ENCODE measurements at places on chromosomes 3 and 15.

- DNase-seq, result peak; percentile 26
These were observed 9.2 kb upstream of the CD200R1L start for GRCh38 chr3:112855883-112856282.

DNA sequence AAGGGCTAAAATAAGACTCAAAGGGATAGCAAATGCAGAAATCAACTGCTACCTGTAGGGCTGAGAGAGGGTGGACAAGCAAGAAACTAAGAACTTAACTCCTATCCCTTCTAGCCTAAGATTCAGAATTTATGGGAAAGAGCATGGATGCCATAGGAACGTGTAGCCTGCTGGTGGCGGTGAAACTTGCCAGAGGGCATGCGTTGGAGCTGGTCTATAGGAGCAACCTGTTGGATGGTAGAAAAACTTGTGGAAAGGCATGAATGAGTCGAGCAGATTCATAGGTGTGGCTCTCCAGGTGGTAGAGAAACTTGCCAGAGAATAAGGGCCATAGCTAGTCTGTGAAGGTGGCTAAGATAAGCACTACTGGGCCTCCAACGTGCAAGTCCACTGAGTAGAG is 137.2 kb downstream of the DOCK3 start:
- DNase-seq, result no peak

DNA sequence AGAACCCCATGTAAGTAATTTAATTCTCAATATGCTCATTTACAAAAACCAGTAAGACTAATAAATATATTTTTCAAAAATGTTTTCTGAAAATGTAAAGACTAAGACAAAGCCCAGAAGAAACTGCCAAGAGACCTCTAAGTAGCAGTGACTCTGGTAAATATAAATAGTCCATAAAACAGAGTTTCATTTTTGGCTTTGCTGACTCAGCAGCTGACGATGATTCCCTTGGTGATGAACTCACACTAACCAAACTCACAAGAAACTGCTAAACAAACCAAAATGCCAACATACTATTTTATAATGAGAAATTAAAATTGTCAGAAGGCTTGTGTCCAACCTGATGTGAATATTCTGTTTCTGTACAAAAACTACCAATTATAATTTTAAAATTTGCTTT is 31.5 kb upstream of the IMPG2 start:
- DNase-seq, result no peak

GRCh38 chr3:172029425-172030098 is 9.8 kb upstream of the FNDC3B start:
- DNase-seq, result no peak

DNA sequence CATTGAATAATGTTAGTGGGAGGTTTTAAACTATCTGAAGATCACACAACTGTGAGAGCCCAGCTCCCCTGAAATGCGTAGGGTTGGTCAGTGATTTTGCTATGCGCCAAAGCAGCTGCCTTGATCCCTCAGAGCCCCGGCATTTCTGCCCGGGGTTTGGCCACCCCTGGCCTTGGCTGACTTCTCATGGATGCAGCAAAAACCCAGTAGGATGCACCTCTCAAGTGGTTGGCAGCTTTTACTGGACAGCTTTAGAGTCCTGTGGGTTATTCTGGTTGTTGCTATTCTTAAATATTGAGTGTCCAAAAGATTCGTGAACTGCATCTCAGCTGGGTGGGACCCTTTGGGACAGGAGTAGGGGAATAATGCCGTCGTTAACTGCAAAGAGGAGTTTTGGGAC is 291.7 kb upstream of the CTDSPL start:
- DNase-seq, result no peak

- DNase-seq, result no peak
These were observed 19.7 kb downstream of the BLOC1S6 start for GRCh38 chr15:45606841-45607240.

DNA sequence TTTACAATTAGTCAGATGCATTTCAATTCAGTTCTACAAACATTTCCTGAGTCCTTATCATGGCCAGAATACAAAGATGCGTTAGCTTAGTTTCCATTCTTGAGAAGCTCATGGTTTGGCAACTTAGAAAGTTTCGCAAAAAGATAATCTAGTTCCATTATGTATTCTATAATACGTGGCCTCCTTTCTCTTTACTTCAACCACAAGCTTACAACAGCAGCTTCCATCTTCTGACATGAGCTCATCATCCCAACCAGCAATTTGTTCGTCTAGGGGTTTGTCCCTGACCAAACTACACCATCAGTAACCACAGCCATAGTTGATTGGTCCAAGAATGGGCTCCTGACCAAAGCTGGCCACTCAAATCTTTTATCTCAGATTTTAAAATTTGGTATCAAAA is 267.6 kb upstream of the TBC1D5 start:
- DNase-seq, result no peak

DNA sequence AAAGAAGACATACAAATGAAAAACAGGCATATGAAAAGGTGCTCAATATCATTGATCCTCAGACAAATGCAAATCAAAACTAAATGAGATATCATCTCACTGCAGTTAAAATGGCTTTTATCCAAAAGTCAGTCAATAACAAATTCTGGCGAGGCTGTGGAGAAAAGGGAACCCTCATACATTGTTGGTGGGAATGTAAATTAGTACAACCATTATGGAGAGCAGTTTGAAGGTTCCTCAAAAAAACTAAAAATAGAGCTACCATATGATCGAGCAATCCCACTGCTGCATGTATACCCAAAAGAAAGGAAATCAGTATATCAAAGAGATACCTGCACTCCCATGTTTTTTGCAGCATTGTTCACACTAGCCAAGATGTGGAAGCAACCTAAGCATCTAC is 165.8 kb downstream of the PLCL2 start:
- no peak for DNase-seq

DNA sequence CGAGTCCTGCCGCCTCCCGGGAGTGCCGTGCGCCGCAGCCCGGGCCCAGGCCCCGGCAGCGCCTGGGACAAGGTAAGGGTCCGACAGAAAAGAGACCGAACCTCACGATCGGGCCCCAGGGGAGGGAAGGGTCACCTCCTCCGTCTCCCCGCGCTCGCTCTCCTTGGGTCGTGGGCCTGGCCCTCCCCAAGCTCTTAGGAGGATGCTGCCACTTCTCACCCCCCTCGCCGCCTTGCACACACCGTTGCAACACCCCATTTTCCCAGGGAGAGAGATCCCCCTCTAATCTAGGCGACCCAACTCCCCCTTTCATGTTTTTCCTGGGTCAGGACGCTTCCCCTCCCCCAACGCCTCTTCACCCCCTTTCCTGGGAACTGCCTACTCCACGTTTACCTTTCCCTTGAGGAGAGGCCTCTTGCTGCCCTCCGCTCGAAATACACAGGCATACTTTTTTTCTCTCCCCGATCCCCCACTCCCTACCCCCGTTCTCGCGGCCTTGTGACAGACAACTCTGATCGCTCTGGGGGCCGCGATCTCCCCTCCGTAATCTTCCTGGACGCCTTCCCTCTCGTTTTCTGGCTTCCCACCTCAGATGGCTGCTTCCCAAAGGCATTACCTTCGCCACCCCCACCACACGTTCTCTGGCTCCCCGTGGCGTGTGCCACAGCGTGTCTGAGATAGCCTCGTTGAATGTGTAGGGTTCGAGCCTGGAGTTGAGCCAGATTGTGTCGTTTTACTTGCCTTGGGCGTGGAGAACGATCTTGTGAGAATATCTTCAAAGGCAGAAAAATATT is 688 bp downstream of the SETD5 start:
- DNase-seq, result peak; percentile 19

GRCh38 chr3:170745211-170745718 is 124.7 kb downstream of the RPL22L1 start:
- no peak for DNase-seq

- peak; percentile 12 for DNase-seq
These were observed 103.8 kb downstream of the GALK2 start for GRCh38 chr15:49273734-49274318.

- DNase-seq, result no peak
These were observed 344.1 kb upstream of the ZNF717 start for GRCh38 chr3:76129441-76129840.

- DNase-seq, result no peak
These were observed 139.7 kb downstream of the STAG1 start for GRCh38 chr3:136612512-136612911.

DNA sequence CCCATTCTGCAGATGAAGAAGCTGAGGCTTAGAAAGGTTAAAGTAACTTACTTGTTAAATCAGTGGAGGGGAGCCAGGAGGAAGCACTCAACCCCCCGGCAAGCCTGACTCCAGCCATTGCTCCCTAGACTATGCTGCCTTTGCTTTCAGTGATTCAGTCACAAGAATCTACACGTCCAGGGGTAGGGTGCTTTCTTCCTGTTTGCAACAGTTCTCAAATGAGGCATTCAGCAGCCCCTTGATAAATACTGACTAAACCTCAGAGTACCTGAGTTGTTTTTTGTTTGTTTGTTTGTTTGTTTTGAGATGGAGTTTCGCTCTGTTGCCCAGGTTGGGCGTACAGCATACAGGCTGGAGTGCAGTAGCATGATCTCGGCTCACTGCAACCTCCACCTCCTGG is 28.6 kb downstream of the MAGEF1 start:
- no peak for DNase-seq

GRCh38 chr3:63654931-63655330 is 2.5 kb downstream of the SNTN start:
- DNase-seq, result no peak

DNA sequence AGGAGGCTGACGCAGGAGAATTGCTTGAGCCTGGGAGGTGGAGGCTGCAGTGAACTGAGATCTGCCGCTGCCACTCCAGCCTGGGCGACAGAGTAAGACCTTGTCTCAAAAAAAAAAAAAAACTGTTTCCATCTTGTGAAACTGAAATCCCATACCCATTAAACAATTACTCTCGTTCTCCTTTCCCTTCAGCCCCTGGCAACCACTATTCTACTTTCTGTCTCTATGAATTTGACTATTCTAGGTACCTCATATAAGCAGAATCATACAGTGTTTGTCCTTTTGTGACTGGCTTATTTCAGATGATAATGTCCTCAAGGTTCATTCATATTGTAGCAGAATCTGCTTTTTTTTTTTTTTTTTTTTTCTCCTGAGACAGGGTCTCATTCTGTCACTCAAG is 51.5 kb upstream of the UBE2E1 start:
- DNase-seq, result no peak

- DNase-seq, result no peak
These were observed 280.8 kb upstream of the LRRFIP2 start for GRCh38 chr3:37455181-37455580.

DNA sequence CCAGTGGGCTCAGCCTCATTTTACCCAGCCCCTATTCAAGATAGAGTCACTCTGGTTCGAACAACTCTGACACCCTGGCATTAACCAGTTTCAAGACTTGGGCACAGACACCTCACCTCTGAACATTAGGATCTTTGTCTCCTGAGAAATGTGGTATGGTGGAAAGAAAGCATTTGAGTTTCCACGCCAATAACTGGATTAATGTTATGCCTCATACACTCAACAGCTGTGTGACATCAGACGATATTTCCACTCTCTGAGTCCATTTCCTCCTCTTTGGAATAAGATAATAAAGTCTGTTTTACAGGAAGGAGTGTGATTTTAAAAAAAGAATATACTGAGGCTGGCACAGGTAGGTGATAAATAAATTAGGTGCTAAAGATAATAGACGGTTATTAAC is 121.3 kb upstream of the CHL1 start:
- no peak for DNase-seq

DNA sequence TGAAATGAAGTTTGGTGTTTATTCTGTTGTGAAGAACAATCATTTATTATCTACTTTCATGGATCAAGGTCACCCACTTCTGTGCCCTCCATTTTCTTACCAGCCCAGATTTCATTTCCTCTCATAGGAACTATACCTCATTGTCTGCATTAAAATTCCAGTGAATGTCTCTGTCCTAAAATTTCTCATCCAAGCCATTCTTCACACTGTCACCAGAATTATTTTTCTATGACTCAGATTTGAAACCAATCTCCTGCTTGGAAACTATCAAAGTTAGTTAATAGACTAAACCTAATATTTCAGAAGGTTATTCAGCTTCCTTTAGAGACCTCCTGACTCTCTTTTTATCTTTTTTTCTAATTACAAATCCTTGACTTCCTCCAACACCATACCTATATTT is 364.1 kb upstream of the CBLB start:
- DNase-seq, result no peak

GRCh38 chr3:71062952-71063772 is 520.4 kb downstream of the FOXP1 start:
- DNase-seq, result no peak

DNA sequence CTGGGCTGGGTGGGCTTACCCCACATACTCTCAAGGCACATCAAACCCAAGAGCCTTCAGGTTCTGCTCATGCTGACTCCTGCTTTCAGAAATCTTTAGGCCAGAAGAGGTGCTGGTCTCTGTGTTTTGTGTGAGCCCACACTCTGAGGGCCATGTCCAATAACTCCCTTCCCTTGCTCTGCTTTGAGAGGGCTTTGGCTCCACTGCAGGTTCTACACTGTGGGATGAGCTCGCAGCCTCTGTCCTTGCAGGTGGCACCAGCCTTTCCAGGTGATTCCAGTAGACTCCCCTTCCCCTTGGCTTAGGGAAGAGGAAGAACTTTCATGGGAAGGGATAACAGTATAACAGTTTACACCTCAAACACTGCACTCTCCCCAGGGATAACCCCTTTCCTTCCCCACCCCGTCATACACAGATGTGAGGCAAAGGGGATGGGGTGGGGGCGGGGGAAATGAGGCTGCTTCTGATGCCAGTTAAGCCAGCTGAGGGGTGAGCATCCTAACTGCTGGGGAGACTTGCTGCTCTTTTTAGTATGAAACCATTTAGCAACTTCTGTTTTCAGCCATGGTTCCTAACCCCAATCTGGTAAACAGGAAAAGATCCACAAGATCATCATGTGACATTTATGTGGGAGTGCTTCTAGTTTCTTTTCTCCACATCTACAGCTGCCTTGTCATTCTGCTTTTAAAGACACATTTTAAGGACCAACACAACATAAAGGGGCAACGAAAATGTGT is 262.4 kb downstream of the SLC9A9 start:
- DNase-seq, result no peak

DNA sequence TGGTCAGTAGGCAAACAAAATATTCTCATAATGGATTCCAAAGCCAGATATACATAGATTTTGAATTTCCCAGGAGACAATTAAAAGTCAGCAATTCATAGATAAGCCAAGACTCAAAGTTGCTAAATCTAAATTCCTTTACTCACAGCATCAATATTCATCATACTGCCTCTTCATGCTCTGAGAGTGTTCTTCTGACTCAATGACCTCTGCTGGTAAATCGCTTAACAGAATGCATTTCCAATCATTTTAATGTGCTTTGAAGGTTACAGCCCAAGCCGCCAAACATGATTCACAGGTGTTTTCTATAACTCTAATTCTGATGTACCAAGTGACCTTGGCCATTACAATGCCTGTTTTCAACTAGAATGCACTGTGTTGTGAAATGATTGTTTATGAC is 24.2 kb upstream of the SLC4A7 start:
- DNase-seq, result no peak

GRCh38 chr3:51581524-51581923 is 43.0 kb downstream of the RAD54L2 start:
- DNase-seq, result peak; percentile 24

GRCh38 chr3:33334364-33334763 is 57.1 kb downstream of the FBXL2 start:
- DNase-seq, result no peak

DNA sequence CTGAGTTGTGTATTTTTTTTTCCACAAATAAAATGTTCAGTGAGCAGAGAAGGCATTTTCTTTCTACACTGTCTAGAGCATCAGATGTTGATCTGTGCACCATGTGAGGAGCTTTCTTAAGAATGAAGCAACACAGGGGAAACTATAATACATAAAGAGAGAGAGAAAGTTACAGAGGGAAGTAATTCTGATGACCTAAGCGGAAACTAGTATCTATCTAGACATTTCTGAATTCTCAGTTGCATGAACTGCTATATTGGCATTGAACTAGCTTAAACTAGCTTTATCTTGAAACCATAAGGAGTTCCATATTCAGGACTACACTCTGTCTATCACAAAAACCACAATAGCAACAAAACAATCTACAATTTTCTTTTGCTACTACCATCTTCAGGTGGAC is 822.4 kb downstream of the VGLL3 start:
- no peak for DNase-seq
